ENCODE measurements at places on chromosomes 2 and 18.

- DNase-seq, result no peak
These were observed 18.1 kb upstream of the LOXHD1 start for GRCh38 chr18:46675112-46675511.

- DNase-seq, result no peak
These were observed 117.4 kb downstream of the CELF4 start for GRCh38 chr18:37447962-37448888.

DNA sequence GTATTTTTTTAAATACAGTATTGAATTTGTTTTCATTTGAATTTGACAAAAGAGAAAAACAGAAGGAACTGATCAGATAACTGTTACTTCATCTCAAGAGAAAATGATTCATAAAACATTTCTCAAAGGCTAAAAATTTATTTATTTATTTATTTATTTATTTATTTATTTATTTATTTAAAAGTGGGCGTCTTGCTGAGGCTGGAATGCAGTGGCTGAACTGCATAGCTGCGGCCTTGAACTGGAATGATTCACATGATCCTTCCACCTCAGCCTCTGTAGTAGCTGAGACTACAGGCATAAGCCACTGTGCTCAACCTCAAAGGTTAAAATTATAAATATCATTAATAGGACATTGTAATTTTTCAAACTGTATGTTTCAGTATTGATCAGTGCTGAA is 4.5 kb upstream of the PUM2 start:
- no peak for DNase-seq

GRCh38 chr18:68533641-68534040 is 181.3 kb downstream of the TMX3 start:
- no peak for DNase-seq

GRCh38 chr18:67553437-67553836 is 36.9 kb upstream of the DSEL start:
- no peak for DNase-seq

GRCh38 chr2:147364597-147364996 is 480.2 kb upstream of the ACVR2A start:
- DNase-seq, result no peak

DNA sequence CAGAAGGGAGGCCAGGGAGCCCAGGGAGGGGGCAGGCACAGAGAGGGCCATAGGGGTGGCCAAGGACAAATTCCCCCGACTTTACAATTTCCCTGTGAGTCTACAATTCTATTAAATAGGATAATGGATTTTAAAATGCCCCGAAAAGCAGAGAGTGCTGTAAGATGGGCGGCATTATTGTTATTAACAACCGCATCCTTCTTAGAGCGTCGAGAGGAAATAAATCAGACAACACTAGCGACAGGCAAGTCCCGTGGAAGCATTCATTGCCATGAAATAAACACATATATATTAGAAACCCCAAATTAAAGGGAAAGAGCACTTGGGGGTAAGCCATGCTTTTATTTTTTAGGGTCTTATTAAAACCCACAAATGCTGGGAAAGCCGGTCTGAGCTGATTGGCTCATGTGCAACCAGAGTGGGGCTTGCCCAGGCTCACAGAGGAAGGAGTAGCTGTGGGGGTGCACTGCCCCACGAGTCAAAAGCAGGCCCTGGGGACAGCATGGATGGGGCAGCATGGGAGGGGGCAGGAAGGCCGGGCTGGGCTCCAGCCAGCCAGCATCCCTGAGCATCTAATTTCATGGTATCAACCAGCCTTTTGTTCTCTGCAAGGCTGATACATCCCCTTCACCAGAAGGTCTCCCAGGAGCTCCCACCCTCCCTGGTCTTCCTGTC is 187.1 kb downstream of the CELF4 start:
- no peak for DNase-seq

- DNase-seq, result no peak
These were observed 472.2 kb upstream of the DCC start for GRCh38 chr18:51867767-51868166.

DNA sequence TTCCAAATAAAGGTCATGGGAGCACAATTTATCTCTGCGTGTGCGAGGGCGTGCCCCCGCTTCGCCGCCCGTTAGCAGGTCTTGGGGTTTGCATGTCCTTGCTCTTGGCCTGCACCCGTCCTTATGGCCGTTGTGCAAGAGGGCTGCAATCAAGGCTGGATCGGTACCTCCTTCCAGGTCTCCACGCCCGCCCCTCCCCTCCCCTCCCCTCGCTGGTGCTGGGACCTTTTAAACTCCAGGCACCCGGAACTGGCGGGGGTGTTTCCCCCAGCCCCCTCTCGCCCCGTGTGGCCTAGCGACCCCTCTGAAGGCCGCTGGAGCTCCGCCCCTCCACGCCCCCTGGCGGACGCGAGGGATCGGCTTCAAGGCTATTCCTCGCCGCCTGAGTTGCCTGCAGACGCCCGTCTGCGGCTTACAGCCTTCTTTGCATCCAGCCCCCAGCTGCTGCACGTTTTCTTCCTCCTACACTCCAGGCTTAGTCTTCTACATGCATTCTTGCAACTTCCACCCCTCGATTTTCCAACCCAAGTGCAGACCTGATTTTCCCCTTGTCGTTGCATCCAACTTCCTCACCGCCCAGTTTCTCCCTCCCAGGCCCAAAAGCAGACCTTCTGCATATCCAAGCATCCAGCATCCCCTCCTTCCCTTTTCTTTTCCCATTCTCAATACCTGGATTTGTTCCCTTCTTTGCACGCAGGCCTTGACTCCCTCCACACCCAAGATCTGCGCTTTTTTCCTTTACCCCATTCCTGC is 577 bp downstream of the IDH1 start:
- peak; percentile 70 for DNase-seq

DNA sequence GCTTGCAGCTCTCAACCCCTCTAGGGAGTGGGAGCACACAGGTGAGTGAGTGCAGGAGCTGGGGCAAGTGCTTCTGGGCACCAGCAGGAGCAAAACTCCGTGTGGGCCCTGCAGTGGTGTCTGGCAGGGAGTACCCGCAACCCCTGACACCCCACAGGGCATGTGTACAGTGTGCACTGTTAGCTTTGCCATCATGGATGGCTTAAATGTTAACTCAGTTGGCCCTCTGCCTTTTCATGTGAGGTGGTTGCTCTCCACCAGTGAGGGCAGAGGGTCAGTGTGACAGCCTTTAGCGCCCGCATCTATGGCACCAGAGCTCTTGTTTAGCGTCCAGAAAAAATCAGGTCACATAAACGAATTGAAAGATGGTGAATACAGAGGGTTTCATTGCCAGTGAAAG is 92.7 kb downstream of the TPGS2 start:
- DNase-seq, result no peak

GRCh38 chr2:80489717-80490116 is 185.2 kb upstream of the LRRTM1 start:
- no peak for DNase-seq

DNA sequence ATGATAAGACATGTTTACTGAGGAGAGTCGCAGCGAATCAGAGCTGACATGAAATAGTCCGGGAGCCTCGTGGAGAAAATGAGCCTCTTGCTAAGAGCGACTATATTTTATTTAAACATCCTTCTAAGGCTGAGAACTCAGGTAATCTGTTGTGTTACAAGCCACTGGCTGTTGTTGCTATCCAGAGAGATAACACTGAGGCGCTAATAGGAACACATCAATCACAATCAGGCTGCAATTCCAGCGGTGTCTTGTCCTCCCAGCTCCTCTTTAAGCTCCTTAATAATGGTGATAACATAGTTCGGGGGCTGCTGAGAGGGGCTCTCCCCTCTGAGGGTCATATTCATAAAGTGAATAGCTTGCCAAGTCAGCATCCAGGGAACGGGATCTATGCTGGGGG is 95.1 kb downstream of the INSIG2 start:
- DNase-seq, result no peak

- DNase-seq, result no peak
These were observed 36.8 kb downstream of the HRH4 start for GRCh38 chr18:24497031-24497754.

DNA sequence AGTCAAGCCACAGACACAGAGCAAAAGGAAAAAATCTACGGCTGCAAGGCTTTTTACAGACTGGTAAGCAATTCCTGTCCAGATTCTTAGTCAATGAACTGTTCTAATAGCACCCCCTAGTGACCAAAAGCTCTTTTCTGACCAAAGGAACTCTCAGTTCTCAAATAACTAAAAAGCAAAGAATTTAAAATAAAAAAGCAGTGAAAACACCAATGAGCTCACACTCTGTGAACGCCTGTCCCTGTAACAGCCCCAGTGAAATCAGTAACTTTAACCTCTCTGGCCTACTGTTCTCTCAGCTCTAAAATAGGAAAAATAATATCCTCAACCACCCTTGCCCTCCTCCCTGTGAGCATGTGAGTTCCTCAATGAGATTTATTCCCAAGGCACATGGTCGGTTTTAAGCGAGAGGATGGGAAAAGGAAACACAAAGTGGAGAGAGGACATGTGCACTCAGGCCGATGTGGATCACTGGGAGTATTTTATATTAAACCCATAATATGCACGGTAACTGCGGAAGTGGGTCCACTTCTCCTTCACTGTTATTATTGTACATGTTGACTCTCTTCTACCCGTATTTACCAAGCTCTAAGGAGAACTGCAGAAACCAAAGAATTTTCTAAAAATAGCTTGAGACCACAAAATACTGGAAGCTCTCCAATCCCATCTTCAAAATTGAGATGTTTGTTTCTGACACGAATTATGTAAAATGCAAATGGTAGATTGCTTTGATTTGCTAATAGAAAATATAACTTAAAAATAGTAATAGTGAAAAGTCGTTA is 128.5 kb downstream of the STK39 start:
- DNase-seq, result no peak

- no peak for DNase-seq
These were observed 95.1 kb downstream of the USP40 start for GRCh38 chr2:233471291-233472035.

DNA sequence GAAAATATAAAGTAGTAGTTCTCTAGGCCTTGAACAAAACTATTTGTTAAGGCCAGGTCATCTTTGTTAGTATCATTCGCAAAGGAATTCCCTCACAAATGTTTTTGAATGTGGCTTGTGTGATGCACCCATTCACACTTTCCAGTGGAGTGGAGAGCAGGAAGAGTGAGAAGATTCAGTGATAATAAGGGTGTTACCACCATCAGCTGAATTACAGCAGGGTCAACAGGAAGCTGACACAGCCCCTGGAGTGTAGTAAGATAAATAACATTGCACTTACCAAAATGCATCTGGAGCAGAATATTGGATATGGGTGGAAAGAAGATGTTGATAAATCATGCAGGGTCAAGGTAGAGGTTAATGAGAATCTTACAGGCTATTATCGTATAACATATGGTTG is 231.0 kb downstream of the DSC3 start:
- no peak for DNase-seq

DNA sequence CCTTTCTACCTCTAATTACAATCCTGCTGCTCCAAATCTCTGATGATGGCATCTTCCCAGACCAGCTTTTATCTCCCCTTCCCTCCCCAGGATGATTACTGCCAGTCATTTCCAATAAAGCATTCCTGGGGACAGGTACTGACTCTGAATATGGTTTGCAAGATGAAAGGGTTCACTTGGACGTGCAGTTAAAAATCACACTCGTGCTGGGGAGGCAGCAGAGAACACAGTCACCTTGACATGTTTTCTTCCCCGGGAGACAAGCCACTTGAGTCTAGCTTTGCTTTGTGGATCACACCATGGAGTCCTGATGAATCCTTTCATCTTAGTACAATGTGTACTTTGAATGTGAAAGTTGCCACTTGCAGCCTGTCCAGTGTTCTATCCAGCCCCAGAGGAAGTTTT is 175.0 kb downstream of the ALPK2 start:
- DNase-seq, result no peak
